ENCODE measurements at places on chromosomes 16 and 17.

DNA sequence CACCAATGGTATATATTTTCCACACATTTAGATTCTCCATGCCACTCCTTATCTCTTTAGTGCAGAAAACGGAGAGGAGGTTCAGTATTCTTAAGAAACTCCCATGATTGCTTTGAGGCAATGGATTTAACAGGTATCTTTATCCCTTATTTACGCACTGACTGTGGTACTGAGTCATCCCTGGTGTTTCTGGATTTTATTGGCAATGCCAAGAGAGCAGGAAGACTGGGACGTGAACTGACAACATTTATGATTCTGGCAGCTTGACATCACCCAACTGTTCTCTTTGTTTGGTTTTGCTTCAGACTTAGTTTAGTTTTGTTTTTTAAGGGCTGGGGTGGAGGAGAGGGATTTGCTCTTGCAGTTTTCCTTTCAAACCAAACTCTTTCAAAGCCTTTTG is 131.4 kb downstream of the WWOX start:
- no peak for DNase-seq

DNA sequence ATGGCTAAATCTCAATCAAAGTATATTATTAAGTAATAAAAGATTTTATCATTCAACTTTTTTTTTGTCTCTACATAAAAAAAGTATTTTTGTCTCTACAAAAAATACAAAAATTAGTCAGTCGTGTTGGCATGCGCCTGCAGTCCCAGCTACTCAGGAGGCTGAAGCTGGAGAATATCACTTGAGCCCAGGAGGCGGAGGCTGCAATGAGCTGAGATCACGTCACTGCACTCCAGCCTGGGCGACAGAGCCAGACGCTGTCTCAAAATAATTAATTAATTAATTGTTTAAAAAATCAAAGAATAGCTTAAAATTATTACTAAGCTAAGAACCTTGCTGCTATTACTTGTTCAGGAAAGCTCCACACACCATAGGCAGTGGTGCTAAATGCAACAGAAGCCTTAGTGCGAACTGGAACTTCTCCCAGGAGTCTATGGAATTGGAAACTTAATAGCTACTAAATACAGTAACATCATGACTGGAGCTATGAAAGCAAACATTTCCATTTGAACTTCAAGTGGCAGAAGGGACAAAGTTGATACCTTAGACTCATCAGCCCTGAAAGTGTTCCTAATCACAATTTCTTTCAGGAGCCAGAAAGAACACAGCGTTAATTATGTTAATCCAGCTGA is 22.6 kb downstream of the ADCY9 start:
- DNase-seq: no peak

- no peak for DNase-seq
Observed at GRCh38 chr16:54816471-54816870, 114.2 kb upstream of the IRX5 start.

GRCh38 chr17:34578016-34578415 is 1.4 kb upstream of the TMEM132E start:
- no peak for DNase-seq

- DNase-seq: no peak
Observed at GRCh38 chr16:59320657-59321056, 586.5 kb upstream of the GOT2 start.

GRCh38 chr16:37511-37910 is 15.9 kb downstream of the POLR3K start:
- no peak for DNase-seq

DNA sequence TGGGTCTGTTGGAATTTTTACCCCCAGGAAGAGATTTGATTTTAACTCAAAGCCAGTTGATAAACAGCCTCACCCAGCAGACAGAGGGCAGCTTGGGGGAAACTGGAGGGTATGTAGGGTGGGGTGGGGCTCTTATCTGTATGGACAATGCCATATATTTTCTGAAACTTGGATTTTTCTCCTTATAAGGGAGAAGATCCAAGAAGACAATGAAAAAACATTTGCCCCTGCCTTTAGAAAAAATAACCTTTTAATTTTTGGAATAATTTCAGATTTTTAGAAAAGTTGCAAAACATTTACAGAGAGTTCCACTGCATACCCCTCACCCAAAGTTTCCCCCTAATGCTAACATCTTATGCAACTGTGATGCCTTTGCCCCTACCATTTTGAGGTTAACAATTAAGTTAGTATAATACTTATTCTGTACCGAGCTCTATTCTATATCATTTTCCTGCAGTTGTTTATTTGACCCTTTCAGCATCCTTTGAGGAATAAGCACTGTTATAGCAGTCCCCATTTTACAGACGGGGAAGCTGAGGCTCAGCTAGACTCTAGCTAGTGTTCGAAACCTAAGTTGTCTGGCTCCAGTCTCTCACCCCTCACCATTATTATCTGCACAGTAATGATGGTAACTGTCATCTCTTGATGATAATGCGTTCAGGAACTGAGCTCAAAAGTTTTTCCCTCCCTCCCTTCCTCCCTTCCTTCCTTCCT is 66.4 kb downstream of the PRKCB start:
- DNase-seq: no peak

GRCh38 chr16:74183601-74184360 is 112.8 kb upstream of the PSMD7 start:
- DNase-seq: no peak

DNA sequence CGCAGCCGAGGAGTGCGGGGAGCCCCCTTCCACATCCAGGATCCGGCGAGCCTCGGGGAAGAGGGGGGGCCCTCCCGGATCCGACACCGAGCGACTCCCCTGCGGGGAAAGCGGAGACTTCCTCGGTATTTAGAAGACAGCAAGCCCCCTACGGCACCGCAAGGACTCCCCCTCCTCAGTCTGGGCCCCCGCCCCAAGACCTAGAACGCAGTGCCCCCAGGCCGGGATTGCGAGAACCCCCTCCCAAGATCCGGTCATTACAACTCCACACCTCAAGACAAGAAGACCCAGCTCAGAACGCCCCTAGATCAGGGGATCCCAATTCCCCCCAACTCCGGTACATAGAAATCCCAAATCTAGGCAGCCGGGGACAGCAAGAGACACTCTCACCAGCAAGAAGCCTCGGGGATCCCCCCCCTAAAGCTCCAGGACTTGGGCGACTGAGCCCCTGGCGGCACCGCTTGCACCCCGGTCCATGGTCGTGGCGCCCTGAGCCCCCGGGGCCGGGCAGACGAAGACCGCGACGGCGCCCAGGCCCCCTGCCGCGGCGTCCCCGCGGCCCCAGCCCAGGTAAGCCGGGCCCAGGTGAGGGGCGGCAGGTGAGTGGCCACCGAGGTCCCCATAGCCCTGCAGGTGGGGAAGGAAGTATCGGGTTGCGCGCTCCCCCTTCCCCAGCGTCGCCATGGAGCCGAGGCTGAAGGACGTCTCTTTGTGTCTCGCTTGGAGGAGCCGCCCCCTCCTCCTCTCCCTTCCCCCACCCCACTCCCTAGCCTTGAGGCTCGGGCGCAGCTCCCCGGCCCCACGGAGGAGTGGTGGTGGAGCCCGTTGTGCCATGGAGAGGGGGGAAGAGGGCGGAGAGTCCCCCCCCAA is 641 bp downstream of the SBK1 start:
- DNase-seq: no peak

- DNase-seq: no peak
Observed at GRCh38 chr17:49197346-49197998, 12.9 kb downstream of the GNGT2 start.

DNA sequence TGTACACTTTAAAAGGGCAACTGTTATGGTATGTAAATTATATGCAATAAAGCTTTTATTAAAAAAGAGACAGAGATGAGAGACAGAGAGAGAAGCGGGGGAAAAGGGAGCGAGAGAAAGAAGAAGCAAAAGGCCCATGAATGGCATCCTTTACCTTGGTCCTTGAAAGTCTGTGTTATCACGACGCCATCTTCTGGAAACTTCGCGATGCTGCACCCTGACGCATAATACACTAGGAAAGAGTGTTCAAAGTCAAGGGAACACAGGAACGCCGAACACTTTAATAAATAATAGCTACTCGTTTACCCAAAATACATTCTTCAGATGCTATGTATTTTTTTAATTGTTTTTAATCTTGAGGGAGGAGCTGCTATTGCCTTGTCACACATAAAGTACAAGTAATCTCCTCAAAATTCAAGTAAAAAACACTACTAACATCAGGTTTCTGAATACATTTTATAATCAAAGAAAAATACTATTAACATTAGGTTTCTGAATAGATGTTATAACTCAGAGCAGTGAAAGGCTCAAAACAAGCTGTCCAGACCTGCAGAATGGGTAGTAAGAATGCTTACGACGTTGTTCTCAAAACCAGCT is 23.0 kb upstream of the SLC38A8 start:
- DNase-seq: no peak

DNA sequence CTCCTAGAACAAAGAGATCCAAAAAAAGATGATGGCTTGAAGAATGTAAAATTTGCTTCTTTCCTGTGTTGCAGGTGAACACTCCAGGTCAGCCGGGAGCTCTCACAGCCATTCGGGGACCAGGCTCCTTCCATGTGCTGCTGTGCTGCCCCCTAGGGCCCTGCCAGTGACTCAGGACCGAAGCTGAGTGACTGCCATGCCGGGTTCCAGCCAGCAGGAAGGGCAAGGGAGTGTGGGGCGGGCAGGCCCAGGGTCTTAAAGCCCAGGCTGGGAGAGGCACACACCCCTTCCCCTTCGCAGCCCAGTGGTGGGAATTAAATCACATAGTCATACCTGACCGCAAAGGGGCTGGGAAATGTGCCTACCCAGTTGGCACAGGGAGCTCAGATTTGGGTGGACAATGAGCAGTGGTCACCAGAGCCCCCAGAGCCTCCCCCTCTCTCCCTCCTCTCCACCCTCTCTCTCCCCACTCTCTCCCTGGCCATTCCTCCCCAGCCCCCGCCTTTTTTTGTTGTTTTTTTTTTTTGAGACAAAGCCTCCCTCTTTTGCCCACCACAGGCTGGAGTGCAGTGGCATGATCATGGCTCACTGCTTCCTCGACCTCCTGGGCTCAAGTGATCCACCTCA is 11.5 kb downstream of the EPOP start:
- DNase-seq: peak; percentile 90

GRCh38 chr16:3035972-3036725 is 595 bp downstream of the BICDL2 start:
- no peak for DNase-seq

DNA sequence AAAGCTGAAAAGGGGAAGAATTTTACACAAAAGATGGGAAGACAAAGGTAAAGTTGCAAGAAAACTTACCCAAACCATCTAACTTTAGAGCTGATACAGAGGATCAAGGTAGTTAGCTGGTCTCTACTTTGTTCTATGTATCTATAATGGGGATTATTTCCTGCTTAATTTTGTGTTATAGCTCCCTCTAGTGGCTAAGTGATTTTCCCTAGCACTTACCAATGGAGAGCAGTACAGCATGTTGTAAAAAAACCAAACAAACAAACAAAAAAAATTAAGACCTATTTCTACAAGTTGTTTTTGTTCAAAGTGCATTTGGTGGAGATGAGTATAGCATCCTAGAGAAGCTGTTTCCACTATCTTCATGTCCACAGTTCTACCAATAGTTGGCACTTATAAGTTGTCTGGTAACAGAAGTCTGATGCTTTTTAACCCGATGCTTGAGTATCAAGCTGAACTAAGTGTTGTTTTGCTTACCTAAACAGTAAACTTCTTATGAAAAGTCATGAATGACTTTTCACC is 7.5 kb downstream of the SRSF1 start:
- no peak for DNase-seq

- DNase-seq: no peak
Observed at GRCh38 chr17:39939588-39940419, 12.3 kb downstream of the LRRC3C start.

All from iPS DF 6.9 (cell line).